ENCODE measurements at places on chromosomes 5 and 9.

GRCh38 chr5:170008376-170008775, 28.1 kb upstream of the INSYN2B start:
- no peak for DNase-seq

DNA sequence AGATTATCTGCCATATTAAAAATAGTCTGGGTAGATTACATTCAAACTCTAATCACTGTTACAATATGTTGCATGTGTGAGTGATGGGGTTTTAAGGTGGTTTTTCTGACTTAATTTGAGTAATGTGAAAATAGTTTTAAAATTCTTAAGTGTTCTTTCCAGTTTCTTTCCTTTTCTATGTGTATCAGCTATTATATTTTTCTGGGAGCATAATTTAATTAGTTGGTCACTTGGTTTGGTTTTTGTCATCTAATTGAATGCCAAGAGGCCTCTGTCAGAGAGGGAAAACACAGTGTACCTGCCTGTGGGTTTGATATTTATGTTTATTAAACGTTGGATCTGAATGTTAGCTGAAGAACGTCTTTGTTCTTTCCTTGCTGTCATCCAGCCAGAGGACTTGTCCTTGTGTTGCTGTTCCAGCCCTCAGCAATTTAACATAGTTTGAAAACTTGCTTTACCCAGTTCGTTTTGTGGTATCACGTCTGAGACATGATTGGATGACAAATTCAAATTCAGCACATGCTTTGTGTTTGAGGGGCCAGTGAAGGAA, 19.5 kb downstream of the OTULIN start:
- DNase-seq, result no peak

DNA sequence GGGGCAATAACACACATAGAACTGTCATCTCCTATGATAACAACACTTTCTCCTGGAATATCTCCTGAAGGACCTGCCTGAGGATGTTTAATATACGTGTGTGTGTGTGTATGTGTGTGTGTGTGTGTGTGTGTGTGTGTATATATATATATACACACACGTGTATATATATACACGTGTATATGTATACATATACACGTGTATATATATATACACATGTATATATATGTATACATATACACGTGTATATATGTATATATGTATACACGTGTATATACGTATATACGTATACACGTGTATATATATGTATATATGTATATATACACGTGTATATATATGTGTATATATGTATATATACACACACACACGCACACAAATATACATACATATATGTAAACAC, 27.5 kb downstream of the CDH18 start:
- no peak for DNase-seq

DNA sequence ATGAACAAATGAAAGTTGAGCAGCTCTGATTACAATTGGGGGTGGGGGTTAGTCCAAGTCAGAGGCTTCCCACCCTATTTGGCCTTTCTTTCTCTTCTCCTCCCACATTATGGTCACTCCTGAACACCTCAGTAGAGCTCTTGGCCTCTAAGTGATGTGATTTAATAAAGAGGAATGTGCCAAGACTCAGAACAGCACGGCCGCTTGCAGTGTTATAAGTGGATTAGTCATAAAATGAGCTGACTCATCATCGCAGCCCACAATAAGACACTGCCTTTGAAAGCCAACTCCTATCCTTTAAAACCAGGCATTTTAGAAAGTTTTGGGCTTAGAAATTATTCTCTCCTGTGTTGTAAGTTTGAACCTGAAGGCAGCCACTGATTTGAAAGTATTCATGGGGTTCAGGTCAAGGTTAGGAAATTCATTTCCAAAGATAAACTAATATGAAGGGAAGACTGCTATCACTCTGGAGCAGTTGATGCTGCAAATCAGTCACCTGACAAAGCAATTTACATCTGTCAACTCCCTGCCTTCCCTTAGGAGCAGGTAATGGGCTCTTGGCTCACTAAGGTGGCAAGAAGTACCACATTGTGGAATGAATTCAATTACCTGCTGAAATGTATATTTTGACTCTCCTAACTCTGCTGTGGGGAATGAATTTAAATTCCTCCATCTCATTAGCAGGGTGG, 283.6 kb upstream of the NMUR2 start:
- no peak for DNase-seq

- DNase-seq, result no peak
These were observed 845.3 kb upstream of the PTPRD start for GRCh38 chr9:11457825-11458790.

DNA sequence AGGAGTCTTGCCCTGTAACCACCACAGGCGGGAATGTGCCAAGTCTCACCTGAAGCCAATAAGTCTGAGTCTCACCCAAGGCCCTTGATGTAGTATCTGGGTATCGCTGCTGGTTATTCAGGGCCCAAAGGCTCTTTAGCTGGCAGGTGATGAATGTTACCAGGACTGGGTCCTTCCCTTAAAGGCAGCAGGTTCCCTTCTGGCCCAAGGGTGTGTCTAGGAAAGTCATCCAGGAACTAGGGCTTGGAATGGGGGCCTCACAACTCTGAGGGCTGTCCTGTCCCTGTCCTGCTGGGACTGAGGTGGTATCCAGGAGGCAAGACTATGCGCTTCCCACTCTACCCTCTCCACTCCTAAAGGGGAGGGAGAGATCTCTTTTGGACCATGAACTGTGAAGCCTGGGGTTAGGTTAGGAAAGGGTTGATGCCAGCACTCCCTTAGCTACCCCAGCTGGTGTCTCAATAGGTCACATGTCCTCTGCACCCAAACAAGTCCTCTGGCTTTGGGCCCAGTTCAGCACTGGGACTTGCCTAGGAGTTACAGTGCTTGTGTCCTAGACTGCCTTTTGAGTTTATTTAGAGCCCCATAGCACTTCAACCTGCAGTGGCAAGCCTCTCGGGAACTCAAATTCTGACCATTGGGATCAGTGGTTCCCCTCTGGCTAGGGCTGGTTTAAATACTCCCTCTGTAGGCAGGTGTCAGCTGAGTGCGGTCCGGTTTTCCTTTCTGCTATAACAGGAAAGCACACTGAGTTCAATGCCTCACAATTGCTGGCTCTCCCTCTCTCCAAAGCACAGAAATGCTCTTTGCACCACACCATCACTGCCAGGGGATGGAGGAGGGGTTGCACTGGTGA, 22.5 kb upstream of the RANBP3L start:
- DNase-seq, result no peak

- DNase-seq, result no peak
These were observed 441.4 kb downstream of the SH3GL2 start for GRCh38 chr9:18020121-18020745.

DNA sequence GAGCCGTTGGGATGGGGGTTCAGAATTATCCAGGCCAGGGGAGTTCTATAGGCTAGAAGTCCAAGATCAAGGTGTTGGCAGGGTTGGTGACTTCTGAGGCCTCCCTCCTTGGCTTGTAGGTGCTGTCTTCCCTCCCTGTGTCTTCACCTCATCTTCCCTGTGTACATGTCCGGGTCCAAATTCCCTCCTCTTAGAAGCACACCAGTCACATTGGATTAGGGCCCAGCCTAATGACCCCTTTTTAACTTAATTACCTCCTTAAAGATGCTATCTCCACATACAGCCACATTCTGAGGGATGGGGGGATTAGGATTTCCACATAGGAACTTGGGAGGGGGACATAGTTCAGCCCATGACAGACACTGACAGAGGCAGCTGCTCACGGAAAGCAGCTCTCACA, 12.1 kb downstream of the LRSAM1 start:
- DNase-seq, result no peak

GRCh38 chr9:122322553-122322952, 48.3 kb upstream of the PTGS1 start:
- no peak for DNase-seq

DNA sequence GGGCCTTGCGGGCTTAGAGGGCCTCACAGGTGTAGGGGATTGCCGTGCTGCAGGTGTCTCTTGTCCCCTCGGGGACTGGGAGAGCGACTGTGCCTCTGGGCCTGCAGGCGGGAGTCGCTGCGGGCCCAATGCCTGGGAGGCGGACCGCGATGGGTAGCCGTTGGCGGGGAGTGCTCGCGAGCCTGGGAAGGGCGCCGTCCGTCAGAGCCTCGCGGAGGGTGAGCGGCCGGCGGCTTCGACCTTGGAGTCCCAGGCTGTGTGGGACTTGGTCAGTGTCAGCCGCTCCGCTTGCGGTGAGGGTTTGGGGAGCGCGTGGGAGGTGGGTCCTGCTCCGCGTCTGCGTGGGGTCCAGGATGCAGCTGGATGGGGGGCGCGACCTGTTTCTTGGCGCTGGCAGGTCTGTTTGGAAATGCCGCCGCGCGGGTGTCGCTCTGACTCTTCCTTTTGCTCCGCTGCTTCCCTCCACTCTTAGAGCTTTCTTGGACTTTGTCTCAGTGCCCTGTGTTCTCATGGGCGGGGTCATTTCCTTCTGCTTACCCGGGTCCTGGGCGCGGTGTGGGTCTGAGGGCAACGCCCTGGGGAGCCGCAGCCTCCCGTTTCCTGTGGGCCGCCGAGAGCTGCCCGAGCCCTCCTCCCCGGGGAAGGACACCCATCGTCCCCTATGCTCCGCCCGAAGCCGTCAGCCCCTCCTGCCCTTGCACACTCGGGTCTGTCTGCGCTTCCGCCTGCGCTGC, 88.9 kb upstream of the CACNA1B start:
- DNase-seq, result no peak

DNA sequence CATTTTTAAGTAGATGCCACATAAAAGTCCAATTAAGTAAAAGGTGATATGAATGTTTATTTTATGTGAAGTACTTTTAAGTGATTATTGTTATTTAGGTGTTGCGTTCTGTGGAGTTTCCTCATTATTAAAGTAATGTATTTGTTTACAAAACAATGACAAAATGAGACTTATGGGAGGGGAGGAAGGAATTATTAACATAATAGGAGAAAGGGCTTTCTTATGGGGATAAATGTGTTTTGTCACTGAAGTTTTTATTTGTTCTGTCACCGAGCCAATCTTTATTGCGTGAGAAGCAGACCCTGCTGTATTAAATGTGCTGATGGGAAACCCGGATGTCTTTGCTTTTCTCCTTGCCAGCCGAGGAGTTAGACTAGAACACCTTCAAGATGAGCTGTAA, 44.5 kb downstream of the TRIO start:
- DNase-seq, result no peak

GRCh38 chr9:21513431-21513830, 31.3 kb upstream of the IFNE start:
- no peak for DNase-seq

GRCh38 chr5:116626272-116626723, 51.7 kb upstream of the SEMA6A start:
- peak; percentile 13 for DNase-seq

GRCh38 chr9:112283582-112284253, 49.7 kb downstream of the PTBP3 start:
- DNase-seq, result no peak
